H9 (cell line): ENCODE measurements at places on chromosomes 2 and 18. TPM values are rescaled to one million over a fixed set of nuclear protein-coding genes. Genes with fewer than 3 reads are reported as not detected.

GRCh38 chr18:35619464-35619863, 37.9 kb downstream of the GALNT1 start:
- no peak for DNase-seq

DNA sequence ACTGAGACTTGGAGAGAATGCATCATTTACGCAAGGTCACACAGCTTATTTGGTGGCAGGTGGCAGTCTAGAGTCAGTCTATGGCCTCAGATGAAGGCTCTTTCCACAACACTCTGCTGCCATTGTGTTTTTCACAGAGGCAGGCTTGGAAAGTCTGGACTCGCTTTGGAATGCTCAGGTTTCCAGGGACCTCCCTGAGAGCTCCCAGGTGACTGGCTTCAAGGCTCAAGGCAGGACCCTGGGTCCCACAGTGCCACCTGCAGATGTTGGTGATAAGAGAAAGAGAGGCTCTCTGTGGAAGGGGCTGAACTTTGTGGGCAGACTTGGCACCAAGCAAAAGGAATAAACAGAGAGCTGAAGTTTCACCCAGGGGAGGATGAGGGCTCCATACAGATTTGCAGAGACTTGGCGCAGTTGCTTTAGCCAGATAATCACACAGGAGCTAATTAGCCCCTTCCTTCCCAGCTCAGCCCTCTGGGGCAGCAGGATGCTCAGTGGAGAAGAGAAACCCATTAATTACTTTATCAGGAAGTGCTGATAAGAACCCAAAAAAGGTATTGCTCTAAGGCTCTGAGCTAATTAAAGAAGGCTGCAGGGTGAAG, 103.5 kb downstream of the LBH start:
- peak; percentile 37 for DNase-seq

GRCh38 chr2:236317938-236318396, 53.8 kb upstream of the ASB18 start:
- DNase-seq, result no peak

- DNase-seq, result peak; percentile 28
These were observed 9.8 kb upstream of the RAB17 start for GRCh38 chr2:237600205-237600846.

GRCh38 chr2:170824526-170825015, 7.9 kb downstream of the GAD1 start:
- no peak for DNase-seq

GRCh38 chr2:105537920-105538319, 139.1 kb upstream of the FHL2 start:
- no peak for DNase-seq

DNA sequence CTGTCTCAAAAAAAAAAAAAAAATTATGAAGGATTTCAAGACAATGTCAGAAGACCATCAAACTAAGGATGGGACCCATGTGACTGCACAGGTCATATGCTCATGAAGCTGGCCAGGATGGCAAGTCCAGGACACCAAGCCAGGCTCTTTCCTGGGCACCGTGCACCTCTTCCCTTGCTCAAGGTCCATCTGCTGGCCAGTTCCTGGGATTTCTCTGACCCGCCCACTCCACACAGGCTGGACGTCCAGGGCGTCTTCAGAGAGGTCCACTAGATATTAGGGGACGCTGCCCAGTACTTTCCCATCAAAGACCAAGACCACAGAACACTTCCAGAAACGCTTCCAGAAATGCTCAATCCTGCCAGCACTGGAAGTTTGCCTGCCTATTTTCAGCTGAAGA, 14.3 kb downstream of the TEX44 start:
- DNase-seq, result no peak

- DNase-seq, result peak; percentile 85
These were observed 45.3 kb downstream of the ACAA2 start for GRCh38 chr18:49768051-49768391.

DNA sequence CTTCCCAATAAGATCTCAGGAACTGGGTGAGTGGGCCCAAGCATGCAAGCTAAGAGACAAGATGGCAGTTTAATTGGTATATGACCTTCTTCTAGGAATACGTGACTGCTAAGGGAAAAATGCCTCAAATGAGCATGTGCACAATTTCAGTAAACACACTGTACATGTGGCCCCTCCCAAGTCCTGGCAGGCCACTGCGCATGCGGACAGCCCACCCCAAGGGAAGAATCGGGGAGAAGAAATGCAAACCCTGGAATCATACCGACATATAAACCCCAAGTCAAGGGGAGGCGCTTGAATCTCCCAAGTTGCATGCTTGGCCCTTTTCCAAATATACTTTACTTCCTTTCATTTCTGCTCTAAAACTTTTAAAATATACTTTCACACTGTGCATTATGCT, 15.2 kb upstream of the CCDC93 start:
- no peak for DNase-seq

DNA sequence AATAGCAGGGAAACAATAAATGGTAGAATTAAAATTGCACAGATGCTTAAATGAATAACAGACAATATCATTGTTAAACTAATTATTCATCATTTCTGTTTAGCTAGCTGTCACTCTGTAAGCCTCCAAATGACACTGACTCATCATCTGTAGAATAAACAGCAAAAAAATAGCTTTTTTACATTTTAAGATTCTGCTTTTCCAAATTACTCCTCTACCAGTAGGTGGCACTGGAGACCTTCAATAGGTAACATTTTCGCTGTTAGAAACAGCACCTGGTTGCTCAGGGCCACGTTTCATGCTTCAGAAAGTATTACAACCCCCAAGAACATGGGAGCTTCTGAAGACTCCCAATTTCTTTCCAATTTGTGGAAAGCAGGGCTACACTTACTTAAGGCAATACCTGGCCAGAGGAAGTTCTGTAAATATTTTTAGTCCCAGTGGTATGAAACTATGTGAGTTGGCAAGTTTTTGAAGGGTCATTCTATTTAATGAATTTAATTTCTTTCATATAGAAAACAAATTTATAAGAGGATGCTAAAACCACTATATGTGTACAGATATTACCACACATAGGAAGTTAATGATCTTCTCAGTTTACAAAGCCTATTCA, 45.4 kb downstream of the TTN start:
- no peak for DNase-seq

GRCh38 chr2:152655880-152656279, 61.4 kb downstream of the PRPF40A start:
- DNase-seq, result no peak

- DNase-seq, result no peak
These were observed 90.9 kb downstream of the TTC27 start for GRCh38 chr2:32718752-32719151.

DNA sequence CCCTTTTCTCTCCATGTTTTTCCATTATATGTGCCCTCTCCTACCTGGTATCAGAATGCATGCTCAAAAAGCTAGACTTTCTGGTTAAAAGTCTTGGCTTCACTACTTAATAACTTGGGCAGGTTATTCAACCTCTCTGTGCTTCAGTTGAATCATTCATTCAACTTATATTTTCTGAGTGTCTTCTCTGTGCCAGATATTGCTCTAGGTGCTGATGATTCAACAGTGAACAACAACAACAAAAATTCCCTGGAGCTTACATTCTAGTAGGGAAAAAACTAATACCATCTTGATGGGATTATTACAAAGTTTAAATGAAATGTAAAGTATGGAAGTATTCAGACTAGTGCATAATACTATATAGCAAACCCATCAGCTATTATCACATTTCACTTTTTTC, 55.2 kb downstream of the SOS1 start:
- DNase-seq, result no peak

DNA sequence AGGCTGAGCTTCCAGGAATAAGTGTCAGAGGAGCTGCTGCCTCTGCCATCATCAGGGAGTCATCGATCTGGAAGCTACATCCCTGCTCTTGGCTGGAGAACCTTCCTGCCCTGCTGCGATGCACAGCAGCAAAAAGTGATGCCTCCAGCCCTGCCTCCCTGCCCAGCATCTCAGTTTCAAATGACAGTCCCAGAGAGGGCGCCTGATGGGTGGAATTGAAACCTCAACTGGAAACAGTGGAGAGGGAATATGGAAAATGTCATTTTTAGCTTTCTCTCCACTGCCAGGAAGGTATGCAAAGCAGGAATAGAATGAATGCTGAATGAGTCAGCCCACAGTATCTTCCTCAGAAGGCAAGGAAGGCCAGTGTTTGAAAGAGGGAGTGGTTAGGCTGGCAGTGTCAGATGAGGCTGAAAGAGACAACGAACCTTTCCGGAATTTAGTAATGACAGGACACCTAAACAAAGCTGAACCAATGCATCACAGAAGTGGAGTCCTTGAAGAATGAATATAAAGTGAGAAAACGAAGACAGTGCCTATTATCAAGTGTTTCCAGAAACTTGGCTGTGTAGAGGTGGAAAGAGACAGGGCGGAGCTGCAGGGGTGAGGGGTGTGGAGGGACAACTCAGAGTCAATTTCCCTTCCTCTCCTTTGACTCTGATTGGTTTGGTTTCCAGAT, 153.9 kb upstream of the NDUFV2 start:
- DNase-seq, result no peak

GRCh38 chr2:56183643-56184499, at the start of gene CCDC85A:
Gene CCDC85A (plus strand): TSS chr2:56183990. CDS start chr2:56184625, 635 bp downstream.
- peak; percentile 88 for DNase-seq

DNA sequence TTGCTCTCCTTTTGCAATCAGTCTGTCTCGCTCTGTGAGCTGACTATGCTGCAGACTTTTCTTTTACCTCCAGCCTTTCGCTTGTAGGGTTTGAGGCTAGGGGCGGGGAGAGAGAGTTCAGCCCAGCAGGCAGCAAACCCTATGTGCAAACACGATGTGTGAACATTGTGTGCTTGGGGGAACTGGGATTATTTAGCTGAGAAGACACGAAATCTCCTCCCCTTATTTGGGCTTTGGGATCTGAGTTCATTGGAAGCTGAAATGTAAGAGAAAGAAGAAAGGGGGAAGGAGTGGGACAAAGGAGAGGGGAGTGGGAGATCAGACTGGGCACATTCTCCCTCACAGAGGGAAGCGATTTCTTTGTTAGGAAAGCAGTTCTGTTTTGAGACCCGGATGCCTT, 189.6 kb upstream of the TNP1 start:
- DNase-seq, result no peak

GRCh38 chr2:17573085-17573803, 32.7 kb downstream of the VSNL1 start:
- no peak for DNase-seq

DNA sequence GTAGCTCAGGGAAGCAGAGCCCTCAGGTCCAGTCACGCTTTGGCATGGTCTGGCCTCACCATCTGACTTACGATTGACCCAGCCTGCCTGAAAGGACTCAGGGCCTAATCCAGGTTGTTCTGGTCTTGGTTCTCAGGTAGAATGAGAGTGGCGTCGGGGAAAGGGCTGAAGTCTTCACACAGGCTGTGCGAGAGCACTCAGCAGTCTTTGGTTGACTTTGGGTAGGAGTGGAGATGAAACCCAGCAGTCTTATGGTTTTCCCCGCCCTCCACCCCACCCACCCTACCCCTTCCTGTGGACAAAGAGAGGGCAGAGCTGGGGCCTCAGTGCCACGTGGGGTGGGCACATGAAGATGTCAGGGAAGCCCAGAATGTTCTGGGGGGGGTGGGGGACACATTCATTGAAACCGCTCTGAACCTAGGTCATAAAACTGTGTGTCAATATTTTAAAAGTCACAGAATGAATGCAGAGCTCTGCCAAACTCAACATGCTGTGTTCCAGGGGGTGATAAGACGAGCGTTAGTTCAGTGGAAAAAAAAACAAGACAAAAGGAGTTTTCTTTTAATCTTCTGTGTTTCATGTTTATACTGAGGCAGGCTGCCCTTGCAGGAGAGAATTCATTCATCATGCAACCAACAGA, 58.6 kb upstream of the ALPP start:
- DNase-seq, result no peak

DNA sequence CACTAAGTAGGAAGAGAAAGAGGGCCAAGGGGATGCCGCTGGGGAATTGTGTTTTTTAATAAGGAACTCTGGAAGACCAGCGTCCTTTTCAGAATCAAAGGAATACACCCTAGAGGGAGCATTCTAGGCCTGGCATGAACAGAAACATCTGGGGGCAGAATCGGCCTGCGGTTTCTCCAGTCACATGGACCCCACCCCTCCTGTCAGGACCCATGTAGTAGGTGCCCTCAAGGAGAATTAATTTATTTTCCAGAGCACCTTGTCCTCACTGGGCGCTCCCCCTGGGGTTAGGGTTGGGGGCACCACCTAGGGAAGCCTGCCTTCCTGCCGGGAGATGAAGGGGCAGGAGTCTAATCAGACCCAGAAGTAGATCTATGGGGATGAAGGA, 44.2 kb downstream of the TMEM37 start:
- DNase-seq, result no peak

- no peak for DNase-seq
These were observed 254.3 kb downstream of the BCL11A start for GRCh38 chr2:60299179-60299578.

- no peak for DNase-seq
These were observed 39.9 kb downstream of the MAP3K2 start for GRCh38 chr2:127347734-127348392.

- DNase-seq, result no peak
These were observed 63.7 kb downstream of the EFEMP1 start for GRCh38 chr2:55859875-55860274.

DNA sequence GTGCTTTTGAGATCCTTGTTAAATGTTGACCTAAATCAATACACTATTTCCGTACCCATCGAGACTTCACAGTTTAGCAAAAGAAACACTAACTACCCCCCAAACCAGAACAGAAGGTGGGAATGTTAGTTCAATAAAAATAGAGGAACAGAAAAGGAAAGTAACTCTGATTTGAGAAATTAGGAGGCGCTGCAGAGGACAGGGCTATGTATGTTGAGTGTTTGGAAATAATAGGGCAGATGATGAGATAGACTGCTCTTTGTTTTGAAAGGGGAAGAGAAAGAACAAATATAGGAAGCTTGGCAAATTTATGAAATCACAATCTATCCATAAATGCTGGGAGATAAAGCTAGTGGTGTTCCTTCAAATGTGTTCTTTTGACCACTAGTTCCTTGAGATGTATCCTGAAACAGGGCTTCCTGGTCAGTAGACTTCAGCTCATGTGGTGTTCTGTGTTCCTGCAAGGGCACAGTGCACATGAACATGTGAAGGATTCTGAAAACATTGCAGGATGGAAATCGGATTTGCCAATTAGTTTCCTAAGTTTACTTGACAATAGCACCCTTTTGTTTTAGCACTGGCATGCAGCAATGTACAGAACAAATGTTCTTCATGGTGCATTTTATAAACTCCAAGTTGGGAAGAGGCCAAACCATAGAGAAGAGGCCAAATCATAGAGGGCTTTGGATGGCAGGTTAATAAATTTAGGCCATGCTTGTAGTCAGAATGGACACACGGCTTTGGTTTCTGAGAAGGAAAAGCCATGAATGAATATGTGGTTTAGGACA, 39.8 kb downstream of the RHBDD1 start:
- no peak for DNase-seq

- DNase-seq, result peak; percentile 89
These were observed 14.9 kb upstream of the SNED1 start for GRCh38 chr2:240983361-240983995.

The CCDC93 gene
- 16.4 and 16.9 TPM in 2 replicates for total RNA-seq

The ALLC gene
- total RNA-seq, result not detected in 2 replicates

The MARCHF7 gene
- 103 and 111 TPM in 2 replicates for total RNA-seq

The SIX3 gene
- 0.35 and 0.55 TPM in 2 replicates for total RNA-seq

The C2orf66 gene
- total RNA-seq, result not detected in 2 replicates

The PSTPIP2 gene
- total RNA-seq, result 3.3 and 3.6 TPM in 2 replicates

The CXCR2 gene
- 0.59 and 0.83 TPM in 2 replicates for total RNA-seq

The PROM2 gene
- 3.1 and 4.0 TPM in 2 replicates for total RNA-seq

The SERPINB12 gene
- total RNA-seq, result not detected in 2 replicates

The AP1S3 gene
- 8.7 and 11.0 TPM in 2 replicates for total RNA-seq

The EIPR1 gene
- 27.6 and 27.8 TPM in 2 replicates for total RNA-seq

The FOXD4L1 gene
- total RNA-seq, result 0.09 TPM in 1 of 2 replicates, not detected in the other

The INHA gene
- total RNA-seq, result 0.24 and 0.31 TPM in 2 replicates

The AMER3 gene
- total RNA-seq, result 0.59 TPM in 2 replicates

The TUBA3E gene
- 0.13 and 0.26 TPM in 2 replicates for total RNA-seq

The AGXT gene
- total RNA-seq, result not detected in 2 replicates
